ENCODE measurements at places on chromosomes 1 and 21.

DNA sequence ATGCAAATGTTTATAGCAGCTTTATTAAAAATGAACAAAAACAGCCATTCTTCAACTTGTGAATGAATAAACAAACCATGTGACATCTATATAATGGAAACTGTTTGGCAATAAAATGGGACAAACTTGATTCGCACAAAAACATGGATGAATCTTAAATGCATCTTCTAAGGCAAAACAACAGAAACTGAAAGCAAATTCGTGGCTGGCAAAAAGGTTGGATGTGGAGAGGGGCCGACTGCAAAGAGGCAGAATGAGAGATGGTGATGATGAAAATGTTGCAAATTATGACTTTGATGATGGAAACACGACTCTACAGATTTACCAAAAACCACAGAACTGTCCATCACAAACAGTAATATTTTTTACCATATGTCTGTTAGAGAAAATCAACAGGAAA, 327.0 kb upstream of the NR5A2 start:
- DNase-seq = no peak

DNA sequence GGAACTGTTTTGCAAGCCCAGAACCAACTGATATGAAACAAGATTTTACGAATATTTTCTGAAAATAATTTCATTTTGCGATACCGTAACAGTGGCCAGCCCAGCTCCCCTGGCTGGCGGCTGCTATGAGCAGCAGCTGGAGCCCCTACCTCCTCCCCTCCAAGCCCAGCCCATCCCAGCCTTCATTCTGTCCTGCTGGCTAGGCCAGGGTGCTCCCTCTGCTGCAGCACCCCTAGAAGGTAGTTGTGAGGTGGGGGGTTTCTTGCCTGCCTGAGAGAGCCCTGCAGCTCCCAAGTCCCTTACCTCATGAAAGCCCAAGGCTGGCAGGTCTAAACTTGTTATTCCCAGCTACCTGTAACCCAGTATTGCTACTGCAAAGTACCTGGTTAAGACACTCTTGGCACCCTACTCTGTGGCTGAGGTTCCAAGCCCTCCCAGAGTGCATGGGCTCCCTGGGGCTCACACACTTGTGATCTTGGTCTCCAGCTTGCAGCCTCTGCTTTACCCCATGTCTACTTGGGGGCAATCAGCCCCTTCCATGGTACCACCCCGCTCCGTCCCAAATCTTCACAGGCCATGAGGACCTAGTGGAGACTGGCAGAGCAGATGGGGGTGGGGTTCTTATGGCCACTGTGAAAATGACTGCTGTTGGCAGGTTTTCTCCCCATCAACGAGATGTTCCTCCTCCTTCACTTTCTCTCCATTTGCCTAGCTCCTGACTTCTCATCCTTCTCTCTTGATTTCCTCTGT, 239.8 kb downstream of the TRABD2B start:
- no peak for DNase-seq

DNA sequence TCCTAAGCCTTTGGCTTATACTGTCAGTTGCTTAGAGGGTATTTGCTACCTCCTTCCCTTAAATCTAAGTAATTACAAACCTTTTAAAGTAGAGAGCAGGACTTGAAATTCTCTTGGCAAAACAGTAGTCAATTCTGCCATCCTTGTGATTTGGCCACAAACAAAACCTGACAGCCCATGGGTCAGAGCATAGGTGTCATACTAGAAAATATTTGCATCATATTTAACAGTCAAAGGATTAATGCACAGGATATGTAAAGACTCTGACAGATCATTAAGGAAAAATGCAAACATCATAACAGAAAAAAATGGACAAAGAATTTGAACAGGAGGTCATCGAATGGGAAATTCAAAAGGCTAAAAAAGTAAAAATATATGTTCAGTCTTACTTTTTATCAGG, 50.5 kb downstream of the ZFYVE9 start:
- DNase-seq = no peak

GRCh38 chr1:42176902-42177519, 12.5 kb upstream of the GUCA2A start:
- no peak for DNase-seq

Data from stimulated activated CD4-positive, alpha-beta T cell treated with anti-CD3 and anti-CD28 coated beads, Interleukin-4, amount 100 ng/mL, for 1 hour (primary cell).